ENCODE measurements at places on chromosomes 1 and 21.

GRCh38 chr1:192539297-192540092 is 36.1 kb upstream of the RGS1 start:
- DNase-seq = no peak

DNA sequence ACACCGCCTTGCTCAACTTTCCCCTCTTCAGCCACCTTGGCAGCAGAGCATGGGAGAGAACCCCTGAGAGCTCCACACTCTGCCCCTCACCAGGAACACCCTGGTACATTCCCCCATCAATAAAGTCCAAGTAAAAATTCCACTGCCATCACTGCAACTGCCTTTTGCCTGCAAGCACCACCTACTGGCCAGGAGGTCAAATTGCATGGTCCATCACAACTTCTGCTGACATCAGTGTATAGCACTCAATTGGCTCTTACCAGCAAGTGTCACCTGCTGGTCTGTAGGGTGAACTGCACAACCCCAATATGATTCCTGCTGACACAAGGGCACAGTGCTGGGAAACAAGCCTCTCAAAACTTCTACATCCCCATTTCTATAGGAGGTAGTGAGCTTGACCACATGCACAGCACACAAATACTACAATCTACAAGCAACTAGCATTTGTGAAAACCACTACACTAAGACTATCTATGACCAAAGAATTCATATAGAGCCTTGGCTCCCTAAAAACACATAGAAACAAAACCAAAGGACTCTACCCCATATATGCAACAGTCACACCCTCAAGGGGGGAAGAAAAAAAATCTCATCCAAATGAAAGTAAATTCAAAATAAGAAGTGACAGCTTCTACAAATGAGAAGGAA is 69.2 kb downstream of the FASLG start:
- DNase-seq = no peak

DNA sequence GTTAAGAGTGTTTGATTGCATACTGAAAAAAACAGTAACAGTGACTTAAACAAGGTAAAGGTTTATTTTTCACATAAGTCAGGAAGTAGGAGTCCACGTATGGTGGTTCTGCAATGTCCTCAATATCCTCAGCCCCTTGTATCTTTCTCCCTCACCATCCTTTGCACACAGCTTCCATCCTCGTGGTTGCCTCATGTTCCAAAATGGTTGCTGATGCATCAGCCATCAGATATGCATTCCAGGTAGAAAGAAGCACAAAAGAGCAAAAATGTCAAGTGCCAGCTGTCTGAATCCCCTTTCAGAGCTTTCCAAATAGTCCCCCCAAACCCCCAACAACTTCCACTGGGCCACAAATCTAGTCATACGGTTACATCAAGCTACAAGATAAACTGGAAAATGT is 138.1 kb downstream of the SYF2 start:
- DNase-seq = no peak

DNA sequence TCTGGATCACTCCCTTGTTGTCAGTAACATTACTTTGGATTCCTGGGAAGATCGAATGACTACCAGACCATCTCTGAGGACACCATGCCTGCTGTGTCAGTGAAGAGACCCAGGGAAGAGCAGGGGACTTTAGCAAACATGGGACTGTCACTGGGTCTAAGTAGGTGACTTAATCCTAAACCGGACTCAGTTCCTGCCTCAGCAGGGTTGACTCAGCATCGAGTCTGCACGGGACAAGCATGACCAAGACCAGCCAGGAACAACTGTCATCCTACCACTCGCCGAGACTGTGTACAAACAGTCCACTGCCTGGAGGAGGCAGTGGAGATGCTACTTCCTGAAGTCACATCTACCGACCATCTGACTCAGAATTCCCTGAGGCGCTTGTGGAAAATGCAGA is 53.2 kb upstream of the RAB4A start:
- no peak for DNase-seq

- DNase-seq = no peak
These were observed 36.2 kb upstream of the C1QA start for GRCh38 chr1:22600071-22600816.

DNA sequence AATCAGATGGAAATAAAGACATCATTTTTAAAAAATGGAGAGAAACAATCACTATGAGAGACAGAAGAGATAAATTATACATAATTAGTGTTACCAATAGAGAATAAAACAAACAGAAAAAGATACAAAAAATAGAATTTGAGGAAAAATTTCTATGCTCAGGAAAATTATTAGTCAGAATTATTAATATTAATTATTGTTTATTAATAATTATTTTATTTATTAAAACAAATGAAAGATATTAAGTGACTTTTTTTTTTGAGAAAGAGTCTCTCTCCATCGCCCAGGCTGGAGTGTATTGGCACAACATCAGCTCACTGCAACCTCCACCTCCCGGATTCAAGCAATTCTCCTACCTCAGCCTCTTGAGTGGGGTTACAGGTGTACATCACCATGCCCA is 299.8 kb upstream of the NR5A2 start:
- no peak for DNase-seq

DNA sequence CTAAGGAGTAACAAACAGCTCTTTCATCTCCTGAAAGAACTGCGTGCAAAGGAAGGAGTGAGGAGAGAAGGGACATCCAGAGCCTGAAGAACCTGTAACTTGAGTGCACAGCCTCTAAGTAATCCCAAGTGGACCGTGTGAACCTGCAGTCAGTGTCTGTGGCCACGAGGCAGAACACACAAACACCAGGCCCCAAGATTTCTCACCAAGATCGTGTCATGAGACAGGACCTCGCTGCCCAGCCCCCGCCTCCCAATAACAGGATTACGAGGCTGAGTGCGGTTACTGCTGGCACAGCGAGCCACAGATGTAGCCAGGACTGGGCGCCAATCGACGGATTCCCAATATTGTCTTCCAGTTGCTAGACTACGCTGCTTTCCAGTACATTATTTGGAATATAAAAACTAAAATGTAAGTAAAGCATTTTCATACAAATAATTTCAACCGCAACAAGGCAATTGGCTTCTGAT is 101.3 kb upstream of the SLC25A33 start:
- no peak for DNase-seq

DNA sequence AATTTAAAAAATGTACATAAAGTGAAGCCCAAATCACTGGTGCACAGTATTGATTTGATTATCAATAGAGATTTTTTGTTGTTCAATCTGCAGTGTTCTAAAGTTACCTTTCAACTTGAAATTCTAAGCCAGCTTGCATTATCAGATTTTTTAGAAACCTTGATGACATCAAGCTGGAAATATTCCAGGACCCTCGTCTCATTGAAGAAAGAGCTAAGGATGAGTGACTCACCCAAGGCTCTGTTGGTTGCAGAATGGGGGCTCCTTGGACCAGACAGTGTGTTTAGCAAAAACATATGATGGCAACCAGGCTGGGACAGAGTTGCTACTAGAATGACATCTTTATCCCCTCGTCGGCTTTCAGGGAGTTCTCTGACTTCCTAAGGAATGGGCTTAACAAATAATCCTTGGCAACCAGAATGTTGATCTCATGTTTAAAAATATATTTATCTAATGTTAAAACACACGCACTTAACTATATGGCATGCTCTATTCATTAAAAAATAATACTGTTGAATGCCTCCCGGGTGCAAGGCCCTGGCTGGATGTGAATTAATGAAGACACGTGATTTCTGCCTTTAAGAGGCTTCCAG is 79.7 kb downstream of the RUNX3 start:
- DNase-seq = no peak

DNA sequence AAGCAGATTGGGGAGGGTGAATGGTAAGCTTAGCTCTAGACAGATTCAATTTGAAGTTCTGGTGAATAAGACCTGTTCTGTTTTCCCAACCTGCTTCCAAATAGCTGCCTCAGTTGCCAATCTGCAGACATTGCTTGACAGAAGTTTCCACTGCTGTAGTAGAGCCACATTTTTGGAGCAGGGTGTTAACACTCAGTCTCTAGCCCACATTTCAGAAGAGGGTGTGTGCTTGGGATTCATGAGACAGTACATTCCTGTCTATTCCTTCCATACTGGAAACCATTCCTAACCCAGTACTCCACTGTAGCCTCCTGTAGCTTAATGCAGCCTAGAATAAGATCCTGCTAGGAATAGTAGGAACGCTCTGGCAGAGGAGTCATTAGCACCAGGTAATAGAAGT is 450.5 kb downstream of the NUF2 start:
- DNase-seq = no peak

DNA sequence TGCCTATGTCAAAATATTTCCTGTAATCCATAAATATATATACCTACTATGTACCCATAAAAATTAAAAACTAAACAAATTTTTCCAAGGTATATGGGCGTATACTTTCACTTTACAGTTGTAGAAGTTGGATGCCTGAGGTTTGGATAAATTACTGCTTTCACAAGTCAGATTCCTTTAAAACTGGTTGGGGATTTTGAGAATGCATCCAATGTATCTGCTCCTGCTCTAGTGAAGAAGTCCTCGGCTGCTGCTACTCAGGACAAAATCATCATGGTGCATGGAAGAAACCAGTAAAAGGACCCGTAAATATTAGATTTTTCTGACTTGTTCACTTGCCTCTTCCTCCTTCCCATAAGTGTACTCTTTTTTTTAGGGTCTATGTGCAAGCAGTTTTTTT is 841.1 kb downstream of the USP25 start:
- no peak for DNase-seq

DNA sequence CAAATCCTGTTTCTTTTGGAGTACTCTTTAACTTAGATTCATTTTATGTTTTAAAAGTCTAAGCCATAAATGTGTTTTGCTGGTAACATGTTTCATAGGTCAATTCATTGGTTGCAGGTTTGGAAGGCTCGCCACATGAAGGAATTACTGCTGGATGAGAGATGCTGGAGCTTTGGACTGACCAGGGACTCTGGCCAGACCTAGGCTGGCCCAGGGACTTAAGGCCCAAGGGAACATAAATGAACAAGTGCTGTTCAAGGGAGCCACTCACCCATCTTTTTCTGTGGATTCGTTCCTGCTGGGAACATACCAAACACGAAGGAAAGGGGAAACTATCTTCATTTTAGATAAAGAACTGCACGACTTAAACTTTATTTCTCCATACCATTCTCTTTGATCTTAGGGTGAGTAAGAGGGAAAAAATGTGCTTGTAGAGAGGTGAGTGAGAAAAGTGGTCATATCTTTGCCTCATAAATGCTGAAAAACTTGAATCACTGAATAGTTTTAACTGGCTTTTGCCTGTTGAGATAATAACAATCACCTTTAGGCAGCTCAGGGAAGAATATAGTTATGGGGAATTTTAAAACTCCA is 15.3 kb upstream of the SHCBP1L start:
- no peak for DNase-seq

GRCh38 chr1:53326598-53327181 is 1.2 kb downstream of the LRP8 start:
- no peak for DNase-seq

DNA sequence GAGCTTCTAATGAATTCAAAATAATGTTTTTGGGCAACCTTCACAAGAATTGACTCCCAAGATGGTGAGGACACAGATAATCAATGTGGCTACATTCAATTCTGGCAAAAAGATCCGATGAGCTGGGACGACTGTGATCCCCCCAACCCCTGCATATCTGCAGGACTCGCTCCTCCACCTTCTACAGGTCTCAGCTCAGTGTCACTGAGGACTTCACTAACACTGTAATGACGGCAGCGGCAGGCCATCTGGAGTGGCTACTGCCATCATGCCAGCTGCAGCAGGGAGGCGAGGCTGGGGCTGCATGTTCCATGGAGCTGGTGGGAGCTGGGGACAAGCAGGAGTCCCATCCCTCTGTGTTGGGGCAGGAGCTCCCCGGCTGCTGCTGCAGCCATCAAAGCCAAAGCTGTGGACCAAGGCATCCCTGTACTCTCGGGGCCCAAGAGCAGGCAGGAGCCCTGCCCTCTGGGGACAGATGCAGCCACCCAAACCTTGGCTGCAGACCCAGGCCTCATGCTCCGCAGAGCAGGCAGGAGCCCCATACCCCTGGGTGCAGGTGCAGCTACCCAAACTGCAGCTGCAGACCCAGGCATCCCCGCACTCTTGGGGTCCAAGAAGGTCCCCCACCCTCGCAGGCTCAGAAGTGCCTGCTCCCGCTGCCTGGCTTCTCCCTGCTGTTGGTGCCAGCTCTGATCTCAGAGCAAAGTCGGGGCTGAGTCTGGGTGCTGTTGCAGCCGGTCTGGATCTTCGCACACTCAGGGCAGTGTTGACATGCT is 12.2 kb upstream of the DHRS3 start:
- DNase-seq = no peak

- DNase-seq = no peak
These were observed 20.4 kb upstream of the ANGPTL7 start for GRCh38 chr1:11168731-11169130.

DNA sequence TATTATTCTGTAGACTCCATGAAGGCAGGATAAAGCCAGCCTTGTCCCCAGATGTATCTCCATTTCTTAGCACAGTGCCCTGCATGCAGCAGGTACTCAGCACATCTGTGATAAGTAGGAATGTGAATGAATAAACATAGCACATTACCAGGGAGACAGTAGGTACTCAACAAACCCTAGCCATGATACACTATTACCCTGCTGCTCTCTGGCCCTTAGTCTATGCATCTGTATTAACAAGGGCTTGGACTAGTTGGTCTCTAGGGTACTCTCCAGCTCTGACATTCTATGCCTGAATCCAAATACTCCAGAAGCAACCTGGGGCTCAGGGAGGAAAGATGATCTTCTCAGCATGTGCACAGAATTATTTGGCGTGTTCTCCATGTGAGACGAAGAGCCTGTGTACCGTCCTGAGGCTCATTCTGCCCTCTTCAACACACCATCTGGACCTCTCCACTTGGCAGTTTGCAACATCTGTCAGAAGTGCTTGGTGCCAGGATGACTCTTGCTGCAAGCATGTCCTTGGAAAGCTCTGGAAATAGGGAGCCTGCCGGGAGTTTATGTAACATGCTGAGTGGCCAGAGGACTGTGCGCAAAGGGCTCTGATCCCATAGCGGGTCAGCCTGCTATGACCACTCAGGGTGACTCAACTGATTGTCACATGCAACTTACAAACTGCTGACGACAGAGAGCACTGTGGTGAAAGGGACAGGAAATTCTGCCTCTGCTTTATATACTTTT is 228.2 kb upstream of the USP24 start:
- no peak for DNase-seq

DNA sequence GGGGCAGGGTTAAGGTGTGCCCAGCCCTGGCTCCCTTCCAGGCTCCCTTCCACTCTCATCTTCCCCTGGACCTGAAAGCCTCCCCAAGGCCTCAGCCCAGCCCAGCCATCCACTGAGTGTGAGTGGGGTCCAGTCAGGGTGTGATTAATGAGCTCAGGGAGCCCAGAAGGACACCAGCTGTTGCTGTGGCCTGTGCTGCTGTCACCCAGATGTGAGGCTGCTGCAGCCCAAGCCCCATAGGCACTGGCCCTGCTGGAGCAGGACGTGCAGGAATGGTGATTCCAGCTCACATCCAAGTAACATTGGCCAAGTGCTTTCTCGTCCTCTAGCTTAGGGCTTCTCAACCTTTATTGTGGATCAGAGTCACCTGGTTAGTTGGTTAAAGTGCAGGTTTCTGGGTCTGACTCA is 77.6 kb downstream of the EPHB2 start:
- DNase-seq = no peak

All from NCI-H1930 (cell line).